SHP77 (cell line): ENCODE measurements at places on chromosomes 3 and 15.

GRCh38 chr3:188697127-188697526 is 474.6 kb upstream of the TPRG1 start:
- no peak for DNase-seq

- DNase-seq, result peak; percentile 6
Measured at GRCh38 chr3:169241991-169242707, 421.4 kb downstream of the MECOM start.

- peak; percentile 11 for DNase-seq
Measured at GRCh38 chr3:55322638-55323037, 164.5 kb downstream of the WNT5A start.

GRCh38 chr3:197417911-197418618 is 119.7 kb upstream of the DLG1 start:
- no peak for DNase-seq

DNA sequence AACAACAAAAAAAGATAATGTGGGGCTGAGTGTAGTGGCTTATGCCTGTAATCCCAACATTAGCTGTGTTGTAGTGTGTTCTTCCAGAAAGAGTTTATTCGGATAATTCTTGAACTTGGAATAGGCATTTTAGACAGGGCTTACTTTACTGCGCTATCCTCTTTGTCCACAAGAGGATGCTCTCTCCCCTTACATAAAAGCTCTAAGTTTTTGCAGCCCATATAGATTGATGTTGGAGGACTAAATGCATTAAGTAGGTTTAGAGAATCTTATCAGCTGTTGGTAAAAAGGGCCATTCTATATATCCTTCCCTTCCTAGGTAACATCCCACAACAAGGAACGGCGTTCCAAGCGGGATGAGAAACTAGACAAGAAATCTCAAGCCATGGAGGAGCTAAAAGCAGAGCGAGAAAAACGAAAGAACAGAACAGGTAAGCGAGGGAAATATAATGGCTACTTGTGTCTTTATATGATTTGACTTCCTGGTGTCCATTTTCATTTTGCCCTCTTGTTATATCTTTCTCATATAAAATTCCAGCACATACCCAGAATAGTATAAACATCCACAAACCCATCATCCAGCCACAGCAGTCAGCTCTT is 27.8 kb upstream of the ITPKA start:
- peak; percentile 18 for DNase-seq

- DNase-seq, result no peak
Measured at GRCh38 chr15:40243126-40243810, 4.4 kb downstream of the PAK6 start.

GRCh38 chr3:12835052-12835665 is 6.2 kb downstream of the RPL32 start:
- DNase-seq, result no peak

DNA sequence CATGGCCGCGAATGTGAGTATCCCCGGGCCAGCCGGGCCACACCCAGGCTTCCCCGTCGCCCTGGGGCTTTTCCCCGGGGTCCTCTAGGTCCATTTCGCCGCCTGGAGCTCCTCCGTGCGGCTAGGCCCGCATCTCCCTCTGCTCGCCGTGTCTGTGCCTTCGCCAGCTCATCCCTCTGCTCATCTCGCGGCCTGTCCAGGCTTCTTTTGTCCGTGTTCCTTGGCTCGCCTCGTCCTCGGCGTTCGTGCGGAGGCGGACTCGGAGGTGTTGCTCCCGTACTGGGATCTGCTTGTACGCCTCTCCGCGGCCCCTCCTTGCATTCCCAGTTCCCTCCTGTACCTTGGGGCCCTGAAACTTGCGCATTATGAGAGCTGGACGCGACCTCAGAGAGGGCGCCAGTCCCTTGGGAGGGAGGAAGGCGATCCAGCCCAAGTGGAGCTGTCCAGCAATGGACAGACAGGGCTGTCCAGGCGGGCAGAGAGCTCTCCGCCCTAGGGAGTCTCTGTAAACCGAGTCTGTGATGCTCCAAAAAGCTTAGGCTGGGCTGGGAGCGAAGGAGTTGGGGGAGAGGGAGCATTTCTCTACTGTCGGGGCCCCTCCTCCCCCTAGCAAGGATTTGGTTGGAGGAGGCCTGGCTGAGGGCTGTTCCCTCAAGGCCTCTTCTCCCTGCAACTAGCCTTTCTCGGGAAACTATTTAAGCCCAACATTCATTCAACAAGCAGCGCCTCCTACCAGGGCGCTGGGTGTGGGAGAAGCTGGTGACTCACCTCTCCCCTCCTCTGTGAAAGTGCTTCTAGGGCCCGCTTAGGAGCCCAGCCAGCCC is 553 bp downstream of the TMEM43 start:
- peak; percentile 49 for DNase-seq

GRCh38 chr15:50607129-50607528 is 60.7 kb upstream of the USP50 start:
- DNase-seq, result no peak

- no peak for DNase-seq
Measured at GRCh38 chr3:129461022-129461421, 21.0 kb downstream of the IFT122 start.

DNA sequence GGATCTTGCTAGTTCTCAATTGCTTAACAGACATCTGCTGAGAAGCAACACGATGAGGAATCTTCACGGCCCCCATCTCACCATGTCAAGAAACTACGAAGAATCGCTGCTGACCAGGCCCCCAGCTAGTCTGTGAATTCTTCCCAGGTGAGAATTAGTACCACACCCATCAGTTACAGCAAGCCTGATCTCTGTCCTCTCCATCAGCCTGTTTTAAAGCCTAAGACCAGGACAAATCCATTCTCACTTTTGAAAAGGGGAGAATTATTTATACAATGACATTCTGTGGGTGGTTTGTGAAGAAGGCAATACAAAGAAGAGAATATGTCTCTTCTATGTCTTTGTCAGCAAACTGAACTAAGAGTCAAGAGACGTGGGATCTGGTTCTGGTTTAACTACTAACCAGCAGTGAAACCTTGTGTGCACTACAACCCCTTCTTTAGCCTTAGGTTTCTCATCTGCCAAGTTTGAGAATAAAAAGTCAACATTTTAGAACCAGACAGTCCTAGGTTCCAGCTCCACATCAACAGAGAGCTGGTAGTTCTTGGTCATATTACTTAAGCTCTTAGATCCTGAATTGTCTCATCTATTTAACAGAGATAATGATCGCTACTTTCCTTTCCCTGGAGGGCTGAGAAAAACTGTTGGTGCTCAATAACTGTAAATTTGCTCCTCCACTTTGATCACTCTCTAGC is 160.4 kb upstream of the RORA start:
- no peak for DNase-seq

- no peak for DNase-seq
Measured at GRCh38 chr3:88075072-88075471, 16.0 kb downstream of the ZNF654 start.

GRCh38 chr3:94482686-94483085 is 419.8 kb downstream of the NSUN3 start:
- DNase-seq, result no peak

DNA sequence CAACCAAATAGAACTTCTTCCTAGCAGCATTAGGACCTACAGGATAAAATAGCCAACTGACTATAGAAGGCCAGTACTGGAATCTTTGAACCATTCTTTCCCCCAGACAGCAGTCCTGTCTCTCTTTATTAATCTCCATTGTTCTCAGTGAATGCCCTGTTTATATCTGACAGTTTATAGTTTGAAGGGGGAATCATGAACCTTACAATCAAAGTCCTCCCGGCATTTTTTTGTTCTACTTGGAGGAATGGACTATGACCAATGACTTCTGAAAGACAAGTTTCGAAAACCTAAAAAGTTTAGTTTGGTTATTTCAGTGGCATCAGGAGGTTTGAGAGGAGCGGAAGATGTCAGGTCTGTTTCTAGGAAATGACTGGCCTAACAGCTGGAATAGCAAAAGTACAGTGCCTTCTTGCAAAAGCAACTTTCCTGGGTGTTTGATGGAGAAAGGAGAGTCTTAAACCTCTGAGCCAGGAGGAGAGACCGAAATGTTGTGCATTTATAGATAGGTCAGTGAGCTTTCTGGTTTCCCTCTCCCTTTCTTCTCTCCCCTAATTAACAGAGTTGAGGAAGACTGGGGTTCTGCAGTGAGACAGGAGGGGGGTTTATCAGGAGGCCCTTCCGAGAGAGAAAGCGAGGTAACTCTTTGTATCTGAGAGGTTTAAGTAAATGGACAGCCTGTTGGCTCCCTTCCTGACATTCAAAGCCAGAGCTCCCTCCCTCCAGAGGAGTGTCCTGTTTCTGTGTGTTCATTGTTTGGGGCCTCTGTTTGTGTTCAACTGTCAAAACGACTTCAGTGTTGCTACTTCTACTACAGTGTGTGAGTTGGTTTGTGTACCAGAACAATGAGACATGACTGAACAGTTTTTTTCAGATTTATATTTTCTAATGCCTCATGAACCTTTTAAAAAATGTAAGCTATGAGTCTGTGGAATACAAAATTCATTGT is 383.0 kb upstream of the RARB start:
- DNase-seq, result no peak

GRCh38 chr3:194494951-194495374 is 8.2 kb upstream of the ATP13A3 start:
- DNase-seq, result no peak
